HL-60 (cell line): ENCODE measurements at places on chromosomes 7 and 10.
A peak's percentile ranks its signal among the peaks of the same experiment; 100 is the strongest.

- DNase-seq = no peak
Observed at GRCh38 chr10:21090609-21091082, 193.5 kb upstream of the NEBL start.

- no peak for DNase-seq
Observed at GRCh38 chr10:11831520-11831951, 8.4 kb downstream of the PROSER2 start.

GRCh38 chr7:23246555-23246954, at the start of gene GPNMB:
Gene GPNMB, plus strand, starts transcription at chr7:23246775. Its CDS starts 83 bp downstream, at chr7:23246858.
- no peak for DNase-seq

- DNase-seq = no peak
Observed at GRCh38 chr10:5168897-5169420, 16.0 kb downstream of the AKR1C8 start.

DNA sequence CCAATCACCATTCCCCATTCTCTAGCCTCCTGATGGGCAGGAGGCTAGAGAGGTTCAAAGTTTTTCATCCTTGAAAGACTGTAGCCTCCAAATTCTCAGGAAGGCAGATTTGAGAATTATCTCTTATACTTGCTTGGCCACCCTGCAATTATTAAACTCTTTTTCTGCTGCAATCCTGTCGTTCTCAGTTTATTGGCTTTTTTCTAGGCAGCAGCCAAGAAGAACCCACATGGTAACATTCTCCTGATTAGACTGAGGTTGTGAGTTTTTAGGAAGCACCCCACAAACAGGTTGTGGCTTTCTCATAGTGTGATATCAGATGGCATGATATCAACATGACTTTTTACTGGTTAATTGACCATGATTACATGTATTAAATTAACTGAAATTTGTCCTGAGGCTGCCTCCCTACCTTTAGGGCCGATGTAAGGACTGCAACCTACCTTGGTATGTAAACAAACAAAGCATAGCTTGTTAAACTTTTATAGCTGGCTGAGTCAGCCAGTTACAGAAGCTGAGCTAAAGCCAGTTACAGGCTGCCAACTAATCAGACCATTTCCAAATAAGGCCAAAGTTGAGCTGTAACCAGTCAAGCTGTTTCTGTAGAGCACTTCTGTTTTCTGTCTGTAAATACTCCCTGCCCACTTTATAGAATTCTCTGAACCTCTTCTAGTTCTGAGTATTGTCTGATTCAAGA, 3.2 kb upstream of the ZNF248 start:
- DNase-seq = no peak

GRCh38 chr10:101829561-101830315, 11.5 kb upstream of the OGA start:
- peak; percentile 51 for DNase-seq

DNA sequence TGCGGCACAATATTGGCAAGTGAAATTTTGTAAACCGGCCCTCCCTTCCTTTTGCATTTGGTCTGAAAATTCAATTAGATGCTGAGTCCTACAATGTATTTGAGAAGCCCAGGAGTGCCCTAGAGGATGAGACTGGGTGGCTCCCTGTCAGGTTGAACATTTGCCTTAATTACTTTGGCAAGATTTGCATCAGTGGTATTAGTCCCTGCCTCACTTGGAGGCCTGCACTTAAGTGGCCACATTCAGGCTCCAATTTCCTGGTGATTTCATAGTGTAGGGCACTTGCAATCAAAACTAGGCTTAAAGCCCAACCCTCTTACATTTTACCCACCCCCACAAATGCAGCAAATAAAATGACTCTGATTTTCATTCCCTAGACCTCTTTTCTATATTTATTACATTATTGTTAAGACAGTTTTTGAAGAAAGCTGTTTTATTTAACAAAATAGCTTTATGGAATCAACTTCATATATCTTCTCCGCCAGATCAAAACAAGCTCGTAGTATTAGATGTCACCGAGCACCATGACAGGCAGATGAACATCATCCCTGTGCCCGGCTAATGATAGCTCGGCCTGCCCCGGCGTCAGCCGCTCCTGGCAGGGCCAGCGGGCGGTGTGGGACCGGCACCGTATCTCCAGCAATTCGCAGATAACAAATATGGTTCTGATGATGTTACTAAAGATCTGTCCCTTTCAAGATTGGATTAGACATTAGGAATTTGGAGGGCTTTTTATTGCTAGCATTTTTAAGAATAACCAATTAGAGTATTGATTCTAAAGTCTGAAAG, 73.6 kb downstream of the EGFR start:
- no peak for DNase-seq

DNA sequence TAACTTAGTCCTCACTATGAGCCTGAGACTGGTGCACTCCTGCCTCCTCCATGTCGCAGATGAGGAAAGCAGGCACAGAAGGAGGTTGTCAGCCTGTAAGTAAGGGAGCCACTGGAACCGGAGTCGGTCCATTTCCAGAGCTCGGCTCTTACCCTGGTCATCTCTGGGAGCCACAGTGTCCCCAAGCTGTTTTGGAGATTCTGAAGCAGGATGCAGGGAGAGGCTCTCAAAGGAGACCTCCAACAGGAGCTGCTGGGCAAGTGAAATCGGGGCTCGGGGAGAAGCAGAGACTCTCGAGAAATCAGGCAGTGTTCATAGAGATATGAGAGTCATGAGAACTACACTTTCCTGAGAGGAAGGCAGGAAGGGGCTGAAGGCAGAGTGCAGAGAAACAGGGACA, 39.0 kb downstream of the VSTM4 start:
- DNase-seq = no peak

- no peak for DNase-seq
Observed at GRCh38 chr7:102115181-102115580, 171.5 kb upstream of the SH2B2 start.

DNA sequence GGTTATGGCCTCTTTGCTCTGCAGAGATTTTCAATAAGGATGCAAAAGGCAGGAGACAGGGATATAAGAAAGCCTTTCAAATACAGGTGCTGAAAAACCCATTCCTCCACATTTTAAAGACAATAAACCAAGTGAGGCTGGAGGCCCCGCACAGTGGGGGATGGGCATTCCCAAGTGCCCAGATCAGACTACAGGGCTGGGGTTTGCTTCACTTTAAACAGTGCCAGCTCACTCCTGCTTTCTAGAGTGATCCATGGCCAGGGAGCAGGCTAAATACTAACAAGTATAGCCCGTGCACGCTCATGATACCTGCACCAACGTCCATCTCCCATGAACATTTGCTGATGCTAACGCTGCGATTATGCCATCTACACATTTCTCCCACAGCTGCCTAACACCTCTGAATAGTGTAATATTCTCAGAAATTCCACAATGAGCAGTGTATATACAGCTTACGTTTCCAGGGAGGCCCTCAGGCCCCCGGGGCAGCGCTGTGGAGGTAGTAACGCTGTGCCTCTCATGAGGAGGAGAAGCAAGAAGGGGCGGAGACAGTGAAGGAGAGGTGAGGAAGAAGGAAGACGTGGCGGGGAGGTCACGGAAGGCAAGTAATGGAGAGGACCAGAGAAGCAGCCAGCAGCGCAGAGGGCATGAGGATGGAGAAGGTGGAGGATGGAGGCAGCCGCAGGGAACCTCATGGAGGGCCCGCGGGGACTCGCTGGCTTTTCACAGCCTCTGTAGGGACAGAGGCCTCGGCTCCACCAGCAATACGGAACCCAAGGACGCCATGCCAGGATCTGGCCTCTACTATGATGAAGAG, 141.7 kb downstream of the USP6NL start:
- no peak for DNase-seq

DNA sequence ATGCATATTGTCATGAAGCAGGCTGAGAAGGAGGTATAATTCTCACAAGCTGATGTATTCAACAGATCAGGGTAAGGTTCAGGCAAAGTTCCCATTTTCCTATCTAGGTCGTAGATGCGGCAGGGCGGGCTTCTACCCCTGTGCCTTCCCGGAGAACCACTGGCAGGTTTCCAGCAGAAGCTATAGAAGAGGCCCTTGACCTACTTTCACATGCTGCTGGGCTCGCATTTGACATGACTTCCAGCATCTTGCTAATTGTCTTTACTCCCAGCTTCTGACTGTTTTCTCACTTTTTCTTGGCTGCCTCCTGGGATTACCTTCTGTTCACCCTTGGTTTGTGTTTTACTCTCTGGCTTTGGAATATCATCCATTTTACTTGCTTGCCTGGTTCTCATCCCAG, 32.6 kb upstream of the ORC5 start:
- no peak for DNase-seq

GRCh38 chr7:42237811-42238541, 967 bp upstream of the GLI3 start:
- no peak for DNase-seq

GRCh38 chr7:8117195-8117594, 144.8 kb downstream of the ICA1 start:
- no peak for DNase-seq

- no peak for DNase-seq
Observed at GRCh38 chr10:60140651-60141632, 234.6 kb upstream of the CCDC6 start.

DNA sequence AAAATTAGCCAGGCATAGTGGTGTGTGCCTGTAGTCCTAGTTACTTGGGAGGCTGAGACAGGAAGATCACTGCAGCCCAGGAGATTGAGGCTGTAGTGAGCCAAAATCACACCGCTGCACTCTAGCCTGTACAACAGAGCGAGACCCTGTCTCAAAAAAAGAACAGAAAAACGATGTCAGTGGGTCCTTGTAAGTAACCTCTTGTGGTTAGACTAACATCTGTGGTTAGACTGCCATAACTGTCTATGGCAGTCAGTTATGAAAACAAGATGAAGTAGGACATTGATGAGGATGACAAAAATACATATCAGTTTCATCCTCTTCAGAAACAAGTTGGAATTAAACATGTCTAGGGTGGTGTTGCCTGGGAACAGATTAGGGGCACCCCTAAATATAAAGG, 53.3 kb downstream of the AKAP9 start:
- DNase-seq = no peak

- DNase-seq = no peak
Observed at GRCh38 chr7:134045716-134046115, 81.4 kb upstream of the LRGUK start.

- DNase-seq = peak; percentile 66
Observed at GRCh38 chr10:110008518-110009339, 945 bp downstream of the ADD3 start.

- no peak for DNase-seq
Observed at GRCh38 chr10:76088980-76089379, 657.6 kb downstream of the LRMDA start.

DNA sequence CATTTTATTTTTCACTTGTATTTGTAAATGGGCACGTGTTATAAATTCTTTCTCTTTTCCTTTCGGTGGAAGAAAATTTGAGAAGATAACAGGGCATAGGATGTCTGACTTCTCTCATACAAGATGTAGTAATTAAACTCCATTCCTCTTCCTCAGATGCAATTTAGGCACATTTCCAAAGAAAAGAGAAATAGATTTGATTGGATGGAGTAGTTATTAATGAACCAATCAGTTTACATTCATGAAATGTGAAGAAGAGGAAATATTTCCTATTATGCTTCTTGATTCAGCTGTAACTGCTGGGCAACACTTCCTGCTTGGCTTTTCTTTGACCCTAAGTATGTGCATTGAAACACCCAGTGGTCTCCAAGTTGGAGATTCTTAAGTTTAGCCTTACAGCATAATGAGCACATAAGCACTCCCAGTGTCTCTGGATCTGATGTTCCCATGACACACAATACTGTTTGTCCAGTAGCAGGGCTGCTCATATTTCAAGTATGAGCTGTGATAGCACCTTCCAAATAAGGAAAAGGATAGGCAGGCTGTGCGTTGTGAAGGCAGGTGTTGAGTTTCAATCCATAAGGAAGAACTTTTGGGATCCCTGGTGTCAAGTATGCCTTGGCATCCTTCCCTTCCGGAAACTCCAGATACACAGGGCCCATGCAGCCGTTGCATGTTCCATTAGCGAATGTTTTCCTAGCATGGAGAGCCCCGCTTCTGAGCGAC, 33.4 kb upstream of the COBL start:
- no peak for DNase-seq

DNA sequence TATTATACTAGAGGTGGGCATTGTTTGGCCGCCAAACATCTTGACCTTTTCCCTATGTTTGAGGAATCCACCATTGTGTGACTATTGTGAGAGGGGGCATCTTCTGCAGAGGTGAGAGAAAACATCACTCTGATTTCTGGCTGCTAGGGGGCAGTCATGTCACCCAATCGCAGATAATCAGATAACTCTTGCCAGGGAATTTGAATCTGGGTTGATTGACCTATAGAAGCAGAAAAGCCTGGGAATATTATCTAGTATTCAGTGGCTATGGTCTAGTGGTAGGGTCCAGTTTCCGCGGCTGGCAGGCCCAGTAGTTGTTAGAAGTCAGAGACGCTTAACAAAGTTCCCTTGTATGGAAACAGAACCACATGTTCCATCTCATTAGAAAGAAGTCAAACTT, 808.5 kb downstream of the PHTF2 start:
- no peak for DNase-seq

DNA sequence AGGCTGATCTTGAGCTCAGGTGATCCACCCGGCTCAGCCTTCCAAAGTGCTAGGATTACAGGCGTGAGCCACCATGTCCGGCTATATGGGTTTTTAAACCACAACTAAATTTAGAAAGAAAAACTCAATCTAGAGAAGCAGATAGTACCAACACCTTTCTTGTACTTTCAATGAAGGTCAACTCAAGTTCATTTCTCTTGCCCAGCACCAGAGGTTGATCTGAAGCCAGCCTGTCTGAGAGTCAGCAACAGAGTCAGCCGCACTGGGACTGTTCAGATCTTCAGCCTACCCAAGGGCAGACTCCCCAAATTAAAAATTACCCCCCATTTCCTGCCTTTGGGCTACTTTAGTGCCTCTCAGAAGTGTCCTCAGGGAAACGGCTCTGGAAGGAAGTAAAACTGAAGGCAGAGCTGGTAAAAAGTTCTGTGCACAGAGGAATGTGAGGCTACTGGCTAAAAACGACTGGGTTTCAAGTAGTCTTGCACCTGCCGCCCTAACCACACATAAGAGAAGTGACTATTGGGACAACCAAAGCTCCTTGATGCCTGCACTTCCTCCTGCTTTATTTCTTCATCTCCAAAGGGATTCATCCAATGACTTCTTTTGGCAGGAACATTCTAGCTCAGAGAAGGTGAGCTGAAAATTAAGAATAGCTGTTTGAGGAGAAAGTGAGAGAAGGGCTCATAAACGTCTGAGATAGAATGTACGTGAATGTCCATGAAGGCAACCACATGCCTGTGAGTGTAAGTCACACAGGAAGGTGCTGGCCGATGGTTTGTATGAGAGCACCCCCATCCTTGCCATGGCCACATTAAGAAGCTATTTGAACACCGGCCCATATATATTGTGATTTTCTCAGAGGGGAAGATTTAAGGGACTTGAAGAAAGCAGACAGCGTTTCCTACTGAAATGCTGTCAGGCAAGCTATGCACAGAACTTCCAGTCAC, 142.4 kb upstream of the PRR15 start:
- DNase-seq = no peak

GRCh38 chr7:108270385-108271015, 140.3 kb upstream of the LAMB4 start:
- no peak for DNase-seq

GRCh38 chr10:9015447-9015846, 961.0 kb downstream of the GATA3 start:
- no peak for DNase-seq

- peak; percentile 96 for DNase-seq
Observed at GRCh38 chr7:36723951-36724664, at the start of gene AOAH. Gene AOAH, minus strand, starts transcription at chr7:36724494. Its CDS starts 346 bp downstream, at chr7:36724148.
